ENCODE measurements at places on chromosomes 7 and 10.

DNA sequence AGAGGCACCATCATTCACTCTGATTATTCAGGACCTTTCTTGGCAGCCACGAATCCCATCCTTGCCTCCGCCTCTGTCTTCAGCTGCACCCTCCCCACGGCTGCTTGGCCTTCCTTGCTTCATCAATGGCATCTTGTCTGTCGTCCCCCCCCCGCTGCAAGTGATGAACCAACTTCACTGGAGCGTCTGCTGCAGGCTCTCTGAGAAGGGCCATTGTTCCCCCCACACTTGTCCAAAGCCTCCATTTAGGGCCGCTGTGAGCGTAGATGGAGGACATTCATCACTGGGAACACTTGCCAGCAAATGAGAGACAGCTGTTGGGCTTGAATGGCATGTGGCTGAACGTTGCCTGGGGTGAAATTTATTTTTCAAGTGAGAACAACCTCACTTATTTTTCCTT lies 20.1 kb downstream of the AFAP1L2 start:
- DNase-seq = no peak

- no peak for DNase-seq
Measured at GRCh38 chr7:48109848-48110663, 21.0 kb downstream of the UPP1 start.

DNA sequence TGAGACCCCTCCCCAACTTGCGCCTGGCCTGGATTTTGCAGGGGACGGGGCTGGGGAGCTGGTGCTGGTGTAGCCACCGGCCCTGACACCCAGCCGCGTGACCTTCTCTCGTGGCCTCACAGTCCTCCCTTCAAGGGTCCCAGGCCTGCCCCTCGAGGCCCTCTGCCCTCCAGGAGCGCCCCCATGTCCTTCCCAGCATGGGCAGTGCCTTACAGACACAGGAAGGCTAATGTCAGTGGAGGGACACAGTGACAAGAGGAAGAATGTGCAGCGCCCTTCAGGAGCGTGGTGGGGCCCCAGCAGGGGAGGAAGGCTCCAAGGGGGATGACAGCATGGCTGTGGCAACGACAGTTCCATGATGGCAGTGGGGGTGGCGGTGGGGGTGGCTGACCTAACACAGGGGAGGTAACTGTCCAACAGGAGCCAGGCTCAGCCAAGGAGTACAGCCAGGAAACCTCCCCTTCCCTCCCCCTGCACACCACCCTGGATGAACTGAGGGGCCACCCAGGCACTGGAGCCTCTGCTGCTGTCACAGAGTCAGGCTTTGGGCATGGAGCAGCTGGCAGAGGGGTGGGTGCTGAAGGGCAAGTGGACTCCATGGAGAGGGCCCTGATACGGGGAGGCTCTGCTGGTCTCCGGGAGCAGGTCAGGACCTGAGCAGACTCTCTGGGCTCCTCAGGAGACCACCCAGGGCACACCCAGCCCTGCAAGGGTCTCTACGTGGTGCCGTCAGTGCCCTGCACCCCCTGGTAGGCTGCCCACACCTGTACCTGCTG lies 76.0 kb upstream of the RET start:
- DNase-seq = no peak

DNA sequence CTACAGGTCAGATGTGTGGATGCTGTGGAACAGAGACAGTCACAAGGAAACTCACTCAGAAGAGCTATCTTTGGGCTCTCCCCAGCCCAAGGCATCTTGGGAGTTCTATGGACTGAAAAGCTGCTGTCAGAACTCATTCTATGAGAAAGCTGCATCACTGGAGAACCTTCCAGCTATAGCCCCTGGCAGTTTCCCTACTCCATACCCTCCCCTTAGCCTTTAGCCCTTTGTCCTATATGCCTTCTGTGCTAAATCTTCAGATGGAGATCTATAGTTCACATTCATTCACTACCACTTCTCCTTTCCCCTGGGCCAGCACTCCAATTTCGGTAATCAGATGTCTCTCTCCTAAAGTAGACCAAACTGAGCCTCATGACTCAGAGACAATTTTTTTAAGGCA lies 6.9 kb downstream of the WNT8B start:
- no peak for DNase-seq

DNA sequence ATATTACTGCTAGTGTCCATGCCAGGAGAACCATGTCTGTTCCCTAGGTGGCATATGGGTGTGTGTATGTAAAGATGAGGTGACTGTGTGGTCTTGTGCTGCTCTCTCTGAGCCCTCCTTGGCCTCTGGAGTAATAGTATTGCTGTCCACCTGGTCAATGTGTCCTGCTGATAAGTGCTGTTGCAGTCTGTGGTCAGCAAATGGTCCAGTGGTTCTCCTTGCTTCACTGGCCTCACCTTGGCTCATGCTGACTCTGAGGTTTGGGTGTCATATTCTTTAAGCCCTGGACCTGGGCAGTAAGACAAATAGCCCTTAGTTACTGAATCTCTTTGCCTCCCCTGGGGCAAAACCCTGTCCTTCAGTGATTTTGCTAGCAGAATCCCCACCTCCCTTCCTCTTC lies 56.8 kb downstream of the TPST1 start:
- DNase-seq = no peak

GRCh38 chr10:25304606-25305005 lies 129.8 kb downstream of the GPR158 start:
- DNase-seq = no peak

GRCh38 chr7:104653825-104654401 lies 325.5 kb downstream of the LHFPL3 start:
- no peak for DNase-seq

- DNase-seq = no peak
Measured at GRCh38 chr7:920351-921070, 34.0 kb downstream of the ADAP1 start.

DNA sequence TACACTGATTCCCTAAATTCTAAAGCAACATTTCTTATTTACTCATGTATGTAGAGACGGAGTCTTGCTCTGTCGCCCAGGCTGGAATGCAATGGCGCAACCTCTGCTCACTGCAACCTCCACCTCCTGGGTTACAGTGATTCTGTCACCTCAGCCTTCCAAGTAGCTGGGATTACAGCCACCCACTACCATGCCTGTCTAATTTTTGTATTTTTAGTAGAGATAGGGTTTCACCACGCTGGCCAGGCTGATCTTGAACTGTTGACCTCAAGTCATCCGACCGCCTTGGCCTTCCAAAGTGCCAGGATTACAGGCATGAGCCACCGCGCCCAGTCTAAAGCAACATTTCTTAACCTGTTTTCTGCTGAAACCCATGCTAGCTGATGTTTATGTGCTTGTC lies 227.6 kb upstream of the PLXDC2 start:
- DNase-seq = no peak

- no peak for DNase-seq
Measured at GRCh38 chr10:123997486-123998196, 95.8 kb downstream of the CHST15 start.

- no peak for DNase-seq
Measured at GRCh38 chr10:58697691-58698090, 185.0 kb downstream of the BICC1 start.

DNA sequence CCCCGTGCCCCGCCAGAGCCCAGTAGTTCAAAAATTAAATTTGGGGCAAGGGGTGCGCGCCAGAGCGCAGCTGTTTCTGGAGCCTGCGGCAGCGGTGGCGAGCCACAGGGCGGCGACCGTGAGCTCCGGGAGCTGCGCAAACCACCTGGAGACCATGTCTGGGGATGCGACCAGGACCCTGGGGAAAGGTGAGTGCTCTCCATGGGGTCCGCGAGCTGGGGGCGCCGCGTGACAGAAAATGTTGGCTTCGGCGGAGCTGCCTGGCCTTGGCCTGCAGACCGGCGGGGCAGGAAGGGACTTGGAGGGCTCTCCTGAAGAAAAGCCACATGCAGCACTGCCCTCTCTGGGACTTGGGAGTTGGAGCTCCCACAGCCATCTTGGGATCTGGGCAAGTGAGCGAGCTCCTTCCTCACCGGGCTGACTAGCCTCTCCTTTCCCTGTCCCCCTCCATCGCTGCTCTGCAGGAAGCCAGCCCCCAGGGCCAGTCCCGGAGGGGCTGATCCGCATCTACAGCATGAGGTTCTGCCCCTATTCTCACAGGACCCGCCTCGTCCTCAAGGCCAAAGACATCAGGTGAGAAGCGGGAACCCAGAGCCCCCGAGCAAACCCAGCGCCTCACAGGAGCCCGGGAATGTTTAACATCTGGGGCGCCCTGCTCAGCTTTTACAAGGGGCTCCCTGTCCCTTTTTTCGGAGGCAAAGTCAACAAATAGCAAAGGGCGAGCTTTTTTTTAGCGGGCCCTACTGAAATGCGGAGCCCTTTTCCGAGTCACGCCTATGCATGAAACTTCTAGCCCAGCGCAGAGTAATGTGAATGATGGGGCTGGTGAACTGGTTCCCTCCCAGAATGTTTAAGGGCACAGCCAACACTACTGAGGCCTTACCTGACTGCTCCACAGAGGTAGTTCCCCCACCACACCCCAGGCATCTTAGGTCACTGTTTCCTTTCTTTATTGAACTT lies 6.1 kb downstream of the GSTO2 start:
- no peak for DNase-seq

- no peak for DNase-seq
Measured at GRCh38 chr7:76220185-76221057, 18.7 kb downstream of the SRRM3 start.

DNA sequence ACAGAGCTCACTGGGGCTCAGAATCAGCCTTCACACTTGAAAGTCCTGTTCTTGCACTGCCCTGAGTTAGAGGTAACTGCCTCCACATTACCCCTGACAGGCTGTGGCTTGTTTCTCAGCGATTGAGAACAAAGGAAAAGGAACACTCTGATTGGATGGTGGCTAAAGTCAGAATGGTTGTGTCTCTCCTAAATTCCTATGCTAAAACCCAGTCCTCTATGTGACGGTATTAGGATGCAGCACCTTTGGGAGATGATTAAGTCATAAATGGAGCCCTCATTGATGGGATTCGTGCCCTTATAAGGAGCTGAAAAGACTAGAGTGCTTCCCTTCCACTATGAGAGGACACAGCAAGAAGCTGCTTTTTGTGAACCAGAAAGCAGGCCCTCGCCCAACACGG lies 38.9 kb upstream of the DGKI start:
- no peak for DNase-seq

DNA sequence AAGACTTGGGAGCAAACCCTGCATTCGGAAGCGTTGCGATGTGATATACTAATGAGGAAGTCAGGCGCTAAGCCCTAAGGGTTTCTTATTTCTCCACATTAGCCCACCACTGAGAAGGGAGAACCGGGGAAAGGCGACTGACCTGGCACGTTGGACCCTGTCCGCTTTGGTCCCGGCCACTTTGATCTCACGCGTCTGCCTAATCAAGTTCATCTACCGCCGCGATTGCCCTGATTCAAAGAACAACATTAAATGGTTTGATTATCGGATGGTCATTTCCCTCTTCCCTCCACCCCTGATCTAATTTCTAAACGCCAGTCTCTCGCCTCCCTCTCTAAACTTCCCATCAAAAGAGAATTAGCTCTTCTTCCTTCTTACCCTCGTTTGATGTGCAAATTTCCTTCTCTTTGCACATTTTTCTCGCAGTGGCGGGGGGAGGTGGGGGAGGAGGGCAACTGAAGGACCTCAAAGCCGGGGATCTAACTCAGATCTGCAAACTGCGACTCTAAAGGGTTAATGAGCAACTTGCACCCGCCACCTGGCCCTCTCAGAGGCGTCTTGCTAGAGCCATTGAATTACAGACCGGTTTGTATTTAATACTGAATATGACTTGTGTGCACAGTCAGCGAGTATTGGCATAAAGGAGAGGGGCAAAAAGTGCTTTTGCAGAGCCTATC lies 687 bp upstream of the DKK1 start:
- no peak for DNase-seq

- DNase-seq = no peak
Measured at GRCh38 chr10:79938728-79939406, 10.0 kb downstream of the SFTPD start.

DNA sequence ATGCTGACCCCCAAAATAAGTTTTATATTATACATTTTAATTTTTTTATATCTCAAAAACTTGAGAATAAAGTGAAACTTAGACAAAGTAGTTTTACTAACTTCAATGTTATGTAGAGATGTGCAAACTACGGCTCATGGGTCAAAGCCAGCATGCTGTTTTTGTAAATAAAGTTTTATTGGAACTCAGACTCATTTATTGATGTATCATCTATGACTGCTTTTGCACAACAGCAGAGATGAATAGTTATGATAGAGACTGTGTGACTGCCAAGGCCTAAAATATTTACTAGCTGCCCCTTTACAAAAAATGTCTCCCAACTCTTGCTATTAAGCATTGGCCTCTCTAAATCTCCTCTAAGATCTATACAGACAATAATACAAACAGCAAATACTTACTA lies 12.4 kb downstream of the MTPN start:
- DNase-seq = no peak

DNA sequence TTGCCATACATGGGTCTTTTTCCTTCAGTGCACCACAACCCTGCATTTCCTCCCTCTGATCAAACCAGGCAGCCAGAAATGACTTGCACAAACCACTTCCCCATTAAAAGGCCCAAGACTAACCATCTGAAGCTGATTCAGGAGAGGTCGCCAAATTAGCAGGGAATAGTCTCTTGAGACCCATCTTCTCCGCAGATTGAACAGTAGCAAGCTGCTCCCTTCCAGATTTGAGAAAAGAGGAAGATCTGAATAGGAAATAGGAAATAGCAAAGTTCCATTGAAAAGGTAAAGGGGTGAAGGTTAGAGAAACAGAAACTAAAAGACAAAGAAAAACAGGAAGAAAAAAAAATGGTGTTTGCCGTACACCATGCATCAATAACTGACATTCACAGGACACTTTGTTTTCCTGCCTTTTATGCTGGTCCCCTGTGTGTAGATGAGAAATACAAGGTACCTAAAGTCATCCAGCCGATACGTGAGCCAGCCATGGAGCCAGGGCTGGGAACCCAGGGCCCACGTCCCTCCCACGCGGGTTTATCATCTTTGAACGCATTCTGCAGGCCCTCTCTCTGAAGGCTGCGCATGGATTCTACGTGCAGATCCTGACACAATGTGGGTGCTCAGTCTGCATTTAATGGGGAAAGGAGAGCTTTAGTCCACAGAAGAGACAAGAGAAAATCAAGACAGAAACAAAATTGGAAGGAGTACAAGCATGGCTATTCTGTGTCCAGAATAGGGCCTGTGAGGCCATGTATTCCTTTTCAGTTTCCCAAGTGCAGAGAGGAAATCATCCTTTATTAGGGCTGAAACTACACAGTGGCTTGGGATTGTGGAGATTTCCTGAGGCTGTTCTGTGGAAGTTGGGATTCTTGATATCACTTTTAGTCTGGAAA lies 268.4 kb upstream of the NPVF start:
- DNase-seq = no peak

DNA sequence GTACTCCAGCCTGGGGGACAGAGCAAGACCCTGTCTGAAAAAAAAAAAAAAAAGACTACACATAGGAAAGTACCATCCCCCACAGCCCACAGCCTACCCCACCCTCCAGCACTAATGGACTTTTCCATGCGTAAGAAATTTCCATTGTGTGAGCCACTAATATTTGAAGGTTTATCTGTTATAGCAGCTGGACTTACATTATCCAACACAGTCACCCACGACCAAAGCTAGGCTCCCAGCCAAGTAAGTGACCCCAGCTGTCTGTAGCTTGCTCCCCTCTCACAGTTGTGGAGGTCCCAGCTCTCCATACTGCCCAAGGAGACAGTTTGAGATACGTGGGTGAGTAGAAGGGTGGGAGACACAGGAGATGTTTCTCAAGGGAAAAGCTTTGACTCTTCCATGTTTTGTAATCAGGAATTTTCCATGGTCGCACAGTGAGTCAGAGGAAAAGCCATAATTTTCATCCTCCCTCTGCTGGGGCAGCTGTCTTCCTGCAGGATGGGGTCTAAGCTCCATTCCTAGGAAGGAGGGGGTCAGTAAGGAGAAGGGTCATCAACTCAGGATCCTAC lies 57.4 kb downstream of the CAV1 start:
- no peak for DNase-seq

- no peak for DNase-seq
Measured at GRCh38 chr10:123149568-123150270, 1.8 kb downstream of the HMX2 start.
